Amniotic stem cell (primary cell): ENCODE measurements at places on chromosomes 7 and 10.

DNA sequence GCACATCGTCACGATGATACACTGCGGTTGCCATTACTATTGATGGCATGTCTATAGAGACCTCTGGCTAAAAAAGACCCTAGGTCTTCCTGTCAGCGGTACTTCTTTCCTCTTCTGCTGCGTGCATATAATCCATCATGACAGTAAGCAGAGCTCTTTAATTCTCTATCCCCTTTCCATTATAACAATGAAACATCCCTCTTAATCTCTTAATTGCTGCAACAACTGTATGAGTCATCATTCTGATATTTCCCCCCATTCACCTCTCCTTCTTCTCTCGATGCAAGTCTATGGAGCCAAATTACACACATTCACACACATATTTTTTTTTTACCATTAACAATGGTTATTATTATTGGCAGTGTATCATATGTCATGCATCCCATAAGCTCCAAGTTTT is 45.2 kb upstream of the AKR1E2 start:
- DNase-seq = no peak

DNA sequence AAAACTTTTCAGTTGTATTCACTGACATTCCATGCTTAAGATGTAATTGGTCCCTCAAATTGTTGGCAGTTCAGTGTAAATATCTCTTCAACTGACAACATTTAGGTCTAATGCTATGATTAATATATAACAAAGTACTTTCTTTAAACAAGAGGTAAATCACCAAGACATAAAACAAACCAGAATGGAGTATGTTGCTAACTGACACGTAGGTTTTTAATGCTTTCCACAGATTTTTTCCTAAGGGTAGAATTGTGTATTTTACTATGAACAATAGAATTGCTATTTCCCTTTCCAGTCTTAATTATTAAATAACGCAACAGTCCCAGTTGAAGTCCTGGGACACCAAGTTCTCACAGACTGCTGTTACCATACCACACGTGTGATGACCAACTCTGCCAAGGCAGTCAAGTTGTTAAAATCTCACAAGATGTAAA is 4.1 kb downstream of the JCAD start:
- DNase-seq = no peak

GRCh38 chr7:107563081-107563774 is 492 bp downstream of the COG5 start:
- DNase-seq = no peak

DNA sequence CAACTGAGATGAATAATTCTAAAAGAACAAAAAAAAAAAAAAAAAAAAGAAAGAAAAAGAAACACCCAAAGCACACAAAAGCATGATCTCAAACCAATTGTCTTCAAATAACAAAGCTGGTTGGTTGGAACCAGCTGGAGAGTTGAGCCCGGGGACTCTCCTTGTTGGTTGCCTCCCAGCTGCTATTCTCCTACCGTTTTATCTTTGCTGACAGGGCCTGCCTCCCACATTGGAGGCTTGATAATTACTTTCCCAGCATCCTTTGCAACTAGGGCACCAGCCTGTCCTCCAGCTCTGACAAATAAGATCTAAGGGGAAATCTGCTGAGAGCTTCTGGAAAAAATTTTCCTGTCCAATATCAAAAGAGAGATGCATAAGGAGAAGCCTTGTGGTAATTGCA is 6.8 kb downstream of the PON1 start:
- DNase-seq = no peak

- DNase-seq = peak; percentile 74
Measured at GRCh38 chr7:1533547-1534329, 3.2 kb downstream of the MAFK start.

GRCh38 chr10:114576716-114577115 is 81.4 kb downstream of the ABLIM1 start:
- no peak for DNase-seq

DNA sequence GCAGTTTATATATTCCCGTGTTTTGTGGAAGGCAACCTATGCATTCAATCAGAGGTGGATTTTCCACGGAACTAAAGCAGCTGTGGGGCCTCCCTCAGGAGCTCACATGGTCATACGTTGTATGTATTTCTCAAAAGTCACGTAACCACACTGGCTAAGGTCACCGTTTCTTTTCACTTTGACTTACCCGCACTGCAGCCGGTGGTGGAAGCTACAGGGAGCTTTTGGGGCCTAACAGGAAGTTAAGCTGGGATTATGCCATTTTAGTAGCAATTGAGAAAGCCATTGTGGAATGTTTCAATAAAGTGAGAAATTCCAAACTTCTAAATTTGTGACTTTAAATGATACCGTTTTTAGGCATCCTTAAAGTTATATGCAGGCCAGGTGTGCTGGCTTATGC is 111.2 kb upstream of the KLF6 start:
- no peak for DNase-seq
